Activated CD4-positive, alpha-beta T cell treated with anti-CD3 and anti-CD28 coated beads, Interleukin-2, amount 50 U/mL, for 24 hours (primary cell): ENCODE measurements at places on chromosomes 3 and 15.

GRCh38 chr3:132726341-132726823 lies 4.2 kb upstream of the NPHP3 start:
- no peak for DNase-seq

GRCh38 chr3:151330899-151331298 lies 1.6 kb upstream of the P2RY13 start:
- no peak for DNase-seq

- no peak for DNase-seq
These were observed 104.7 kb upstream of the LINGO1 start for GRCh38 chr15:77737238-77738037.

DNA sequence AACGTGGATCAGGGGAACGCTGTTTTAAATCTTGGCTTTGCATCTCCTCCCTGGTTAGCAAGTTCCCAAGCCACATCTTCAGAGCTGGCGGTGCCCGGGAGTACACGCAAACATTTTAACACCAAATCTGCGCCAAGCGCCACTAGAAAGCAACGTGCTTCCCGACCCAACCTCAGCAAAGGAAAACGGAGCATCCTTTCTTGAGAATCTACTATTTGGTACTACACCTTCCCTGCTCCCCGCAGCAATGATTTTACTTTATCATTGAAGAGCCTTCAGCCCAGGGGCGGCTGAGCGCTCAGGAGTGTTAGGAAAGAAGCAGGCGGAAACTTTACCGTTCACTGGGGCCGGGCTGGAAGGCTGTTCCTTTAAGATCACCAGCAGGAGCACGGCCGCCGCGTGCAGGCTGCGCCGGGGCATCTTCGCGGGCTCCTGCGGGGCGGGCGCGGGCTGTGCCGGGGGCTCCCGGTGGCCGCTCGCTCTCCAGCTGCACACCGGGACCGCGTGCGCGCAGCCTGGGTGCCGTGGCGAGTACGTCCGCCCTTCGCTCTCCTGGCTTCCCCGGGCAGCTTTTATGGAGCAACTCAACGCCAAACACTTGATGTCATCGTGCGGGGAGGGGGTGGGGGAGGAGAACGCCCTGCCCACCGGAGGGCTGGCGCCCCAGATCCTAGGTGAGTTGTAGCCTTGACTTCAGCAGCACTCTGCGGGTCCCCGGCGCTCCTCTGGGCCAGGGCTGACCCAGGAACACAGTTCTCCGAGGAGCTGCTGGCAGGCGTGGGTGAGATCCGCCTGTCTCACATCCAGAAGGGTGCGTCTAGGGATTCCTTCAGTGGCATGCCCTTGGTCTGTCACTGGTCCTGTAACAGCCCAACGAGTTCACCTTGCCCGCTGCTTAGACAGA lies at the start of gene CA12:
TSS of gene CA12 (minus strand) at position 546 of the 904 bp plus-strand sequence. CDS start at position 420, 126 bp downstream.
- no peak for DNase-seq

DNA sequence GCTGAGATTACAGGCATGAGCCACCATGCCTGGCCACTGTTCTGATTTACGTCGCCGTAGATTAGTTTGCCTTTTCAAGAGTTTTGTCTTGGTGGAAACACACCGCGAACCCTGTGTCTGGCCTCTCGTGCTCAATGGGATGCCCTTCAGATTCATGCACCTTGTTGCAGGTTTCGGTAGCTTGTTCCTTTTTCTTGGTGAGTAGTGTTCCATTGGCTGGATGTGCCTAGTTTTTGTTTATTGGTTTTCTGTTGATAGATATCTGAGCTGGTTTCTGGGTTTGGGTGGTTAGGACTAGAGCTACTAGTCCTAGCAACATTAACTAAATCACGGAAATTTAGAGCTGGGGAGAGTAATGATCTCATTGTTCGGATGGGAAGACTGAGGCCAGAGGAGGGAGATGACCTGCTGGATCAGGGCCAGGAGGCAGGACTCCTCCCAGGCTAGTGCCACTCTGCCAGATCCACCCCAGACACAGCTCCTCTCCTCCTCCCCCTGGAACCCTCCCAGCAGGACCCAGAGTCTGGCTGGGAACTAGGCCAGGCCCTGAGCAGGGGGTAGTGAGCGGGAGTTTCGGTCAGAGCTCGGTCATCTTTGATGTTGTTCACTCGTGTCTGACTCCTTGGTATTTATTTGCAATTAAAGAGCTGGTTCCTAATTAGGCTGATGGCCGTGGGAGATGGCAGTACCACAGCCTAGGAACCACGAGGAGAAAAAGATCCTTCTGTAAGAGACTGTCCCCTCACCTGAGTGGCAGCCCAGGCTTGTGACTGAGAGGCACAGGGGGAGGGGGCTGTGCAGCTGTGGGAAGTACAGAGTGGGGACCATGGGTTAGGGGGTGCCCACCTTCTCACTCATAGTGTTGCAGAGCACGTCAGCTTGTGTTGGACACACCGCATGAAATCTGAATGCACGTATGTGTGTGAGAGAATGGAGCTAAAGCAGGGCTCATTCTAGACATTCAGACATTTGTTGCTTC lies 73.4 kb downstream of the SMAD6 start:
- no peak for DNase-seq

DNA sequence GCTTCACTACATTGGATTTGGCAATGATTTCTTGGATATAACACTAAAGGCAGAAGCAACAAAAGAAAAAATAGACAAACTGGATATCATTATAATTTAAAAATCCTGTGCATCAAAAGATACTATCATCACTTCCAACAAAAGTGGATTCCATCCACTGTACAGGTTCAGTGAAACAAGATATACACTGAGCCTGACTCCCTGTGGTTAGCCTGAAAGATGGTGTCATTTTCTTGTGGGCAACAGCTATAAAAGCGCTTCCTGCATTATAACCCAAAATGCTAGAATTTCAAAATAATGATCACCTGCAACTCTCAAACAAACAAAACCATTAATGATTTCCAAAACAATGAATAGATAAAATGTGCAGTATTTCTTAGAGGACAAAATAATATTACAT lies 39.6 kb upstream of the TBC1D23 start:
- DNase-seq: no peak

GRCh38 chr15:65816441-65816840 lies 24.3 kb upstream of the DENND4A start:
- no peak for DNase-seq

DNA sequence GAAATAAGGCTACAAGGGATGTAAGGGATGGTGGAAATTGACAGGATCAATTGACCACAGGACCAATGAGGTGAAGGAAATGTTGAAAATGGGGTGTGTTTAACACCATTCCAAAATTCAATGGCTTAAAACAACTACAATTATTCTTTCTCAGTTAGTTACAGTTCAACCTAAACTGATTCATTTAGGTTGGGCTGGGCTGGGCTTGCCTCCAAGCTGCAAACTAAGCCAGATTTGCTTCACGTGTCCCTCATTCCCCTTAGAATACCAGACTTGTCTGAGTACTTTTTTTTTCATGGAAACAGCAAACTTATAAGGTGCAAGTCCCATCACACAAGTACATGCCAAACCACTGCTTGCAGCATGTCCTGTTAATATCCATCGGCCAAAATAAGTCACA lies 280.1 kb downstream of the NEK10 start:
- DNase-seq: no peak

DNA sequence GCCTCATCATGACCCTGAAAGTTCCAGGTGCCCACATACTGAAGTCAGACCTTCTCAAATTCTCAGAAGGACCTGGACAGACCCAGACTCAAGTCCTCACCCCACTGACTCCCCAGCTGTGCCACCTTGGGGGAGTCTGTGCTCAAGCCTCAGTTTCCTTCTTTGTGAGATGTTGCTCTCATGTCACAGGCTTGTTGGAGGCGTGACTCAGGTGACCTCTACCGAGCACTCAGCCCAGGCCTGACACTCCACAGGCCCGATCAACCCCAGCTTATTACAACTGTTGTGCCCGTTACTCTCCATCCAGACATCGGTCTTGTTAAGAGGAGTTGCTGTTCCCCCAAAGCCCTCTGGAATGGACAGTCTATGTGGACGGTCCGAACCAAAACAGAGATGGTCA lies 276.1 kb upstream of the LYSMD4 start:
- DNase-seq: no peak

DNA sequence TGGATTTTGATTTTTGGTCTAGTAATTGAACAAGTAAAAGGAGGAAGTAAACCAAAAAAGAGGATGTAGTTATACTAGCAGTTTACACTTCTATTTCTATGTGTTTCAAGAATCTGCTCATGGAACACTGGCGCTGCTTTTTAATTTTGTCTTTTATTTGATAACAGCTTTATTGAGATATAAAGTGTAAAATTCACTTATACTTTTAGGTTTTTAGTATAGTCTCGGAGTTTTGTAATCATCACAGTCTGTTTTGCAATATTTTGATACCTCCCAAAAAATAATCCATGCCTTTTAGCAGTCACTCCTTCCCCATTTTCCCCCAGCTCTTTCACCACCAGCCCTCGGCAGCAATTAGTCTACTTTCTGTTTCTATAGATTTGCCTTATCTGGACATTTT lies 18.0 kb downstream of the UBE2E2 start:
- no peak for DNase-seq

DNA sequence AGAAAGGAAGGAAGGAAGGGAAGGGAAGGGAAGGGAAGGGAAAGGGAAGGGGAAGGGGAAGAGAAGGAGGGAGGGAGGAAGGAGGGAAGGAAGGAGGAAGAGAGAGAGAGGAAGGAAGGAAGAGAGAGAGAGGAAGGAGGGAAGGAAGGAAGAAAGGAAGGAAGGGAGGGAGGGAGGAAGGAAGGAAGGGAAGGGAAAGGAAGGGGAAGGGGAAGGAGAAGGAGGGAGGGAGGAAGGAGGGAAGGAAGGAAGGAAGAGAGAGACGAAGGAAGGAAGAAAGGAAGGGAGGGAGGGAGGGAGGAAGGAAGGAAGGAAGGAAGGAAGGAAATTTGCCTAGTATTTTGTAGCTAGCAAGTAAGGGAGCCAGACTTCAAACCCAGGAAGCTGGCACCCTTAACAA lies 583.9 kb downstream of the RBMS3 start:
- no peak for DNase-seq

DNA sequence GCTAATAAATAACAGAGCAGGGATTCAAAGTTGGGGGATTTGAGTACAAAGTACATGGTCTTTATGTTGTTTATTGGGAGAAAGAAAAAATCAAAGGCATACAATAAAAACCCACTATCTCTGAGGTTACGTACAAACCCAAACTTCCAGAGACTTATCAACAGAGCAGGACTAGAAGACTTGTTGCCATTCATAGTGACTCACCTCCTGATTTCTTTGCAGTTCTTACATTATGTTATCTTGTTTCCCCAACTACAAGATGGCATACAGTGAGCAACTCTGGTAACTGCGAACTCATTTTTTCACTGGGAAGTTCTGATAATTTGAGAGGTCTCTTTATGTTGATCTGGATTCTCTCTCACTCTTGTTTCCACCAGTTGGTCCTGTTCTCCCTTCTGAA lies 80.6 kb upstream of the ETV5 start:
- DNase-seq: no peak

DNA sequence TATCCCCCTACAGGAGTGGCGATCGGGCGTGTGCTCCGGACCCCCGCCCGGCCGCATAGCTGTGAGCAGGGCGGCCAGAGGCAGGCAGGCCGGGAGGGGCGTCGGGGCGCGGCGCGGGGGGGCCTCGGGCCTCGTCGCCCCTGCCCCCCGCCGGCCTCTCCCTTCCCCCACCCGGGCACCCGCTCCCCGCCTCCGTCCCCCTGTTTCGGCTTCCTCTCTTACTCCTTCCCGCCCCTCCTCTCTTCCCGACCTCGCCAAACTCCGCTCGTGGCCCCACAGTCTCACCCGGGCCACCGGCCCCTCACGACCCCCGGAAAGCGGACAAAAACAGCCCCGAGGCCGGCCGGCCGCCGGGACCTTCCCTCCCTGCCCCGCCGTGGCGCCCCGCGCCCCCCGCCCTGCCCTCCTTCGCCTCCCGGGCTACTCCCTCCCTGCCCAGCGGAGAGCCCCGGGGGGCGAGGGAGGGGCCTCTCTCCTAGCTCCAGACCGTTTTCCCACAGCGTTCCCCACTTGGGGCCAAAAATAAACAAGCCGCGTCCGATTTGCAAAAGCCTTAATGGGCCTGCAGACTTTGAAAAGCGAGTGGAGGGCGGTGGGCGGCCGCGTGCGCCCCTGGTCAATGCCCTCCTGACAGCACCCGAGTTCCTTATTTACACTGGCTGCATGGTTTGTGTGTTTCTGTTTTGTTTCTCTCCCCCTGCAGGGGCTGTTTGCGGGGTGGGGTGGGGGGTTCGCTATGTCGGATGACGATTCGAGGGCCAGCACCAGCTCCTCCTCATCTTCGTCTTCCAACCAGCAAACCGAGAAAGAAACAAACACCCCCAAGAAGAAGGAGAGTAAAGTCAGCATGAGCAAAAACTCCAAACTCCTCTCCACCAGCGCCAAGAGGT lies 1.0 kb downstream of the UBE2E1 start:
- DNase-seq: no peak

DNA sequence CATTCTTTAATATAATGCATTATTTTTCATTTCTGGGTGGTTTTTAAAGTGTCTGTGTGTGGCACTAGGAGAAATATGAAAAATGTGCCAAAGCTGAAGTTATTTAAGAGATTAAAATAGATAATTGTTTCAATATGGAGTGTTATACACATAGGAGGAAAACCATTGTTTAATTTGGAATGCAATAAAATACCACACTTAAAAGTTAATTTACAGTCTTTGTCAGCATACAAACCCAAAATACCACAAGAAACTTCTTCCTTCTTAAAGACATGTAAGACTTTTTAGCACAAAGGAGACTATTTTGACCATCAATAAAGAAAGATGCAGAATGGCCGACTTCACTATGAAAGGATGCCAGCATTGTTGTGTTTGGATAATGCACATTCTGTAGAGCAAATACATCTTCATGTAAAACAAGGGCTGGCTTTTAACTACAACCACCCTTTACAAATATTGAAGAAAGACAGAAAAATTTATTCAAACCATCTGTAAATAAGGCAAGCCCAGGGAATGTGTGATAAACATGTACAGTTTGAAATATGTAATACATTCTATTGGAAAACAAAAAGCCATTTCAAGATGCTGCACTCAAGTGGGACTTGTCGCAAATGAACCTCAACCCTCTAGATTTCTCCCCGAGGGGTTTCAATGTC lies 1146.6 kb downstream of the ROBO1 start:
- DNase-seq: no peak

DNA sequence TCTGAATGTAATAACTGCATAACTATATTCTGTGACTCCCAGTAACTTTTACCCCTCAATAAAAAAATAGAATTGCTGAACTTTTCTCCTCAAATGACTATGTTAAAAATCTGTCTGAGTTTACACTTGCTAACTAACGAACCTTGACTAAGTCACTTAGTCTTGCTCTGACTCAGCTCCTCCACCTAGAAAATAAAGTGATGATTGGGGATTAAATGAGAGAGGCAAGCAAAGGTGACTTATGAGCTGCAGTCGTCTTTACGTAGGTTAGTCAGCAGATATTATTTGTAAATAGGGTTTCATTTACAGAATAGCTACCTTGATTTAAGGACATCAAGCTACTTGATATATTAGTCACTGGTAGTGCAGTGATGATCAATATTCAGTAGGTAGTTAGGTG lies 476.9 kb downstream of the MECOM start:
- no peak for DNase-seq
